ENCODE measurements at places on chromosomes 7 and 10.
A peak's percentile ranks its signal among the peaks of the same experiment; 100 is the strongest.

GRCh38 chr10:50551894-50552293, 71.9 kb downstream of the SGMS1 start:
- no peak for DNase-seq

DNA sequence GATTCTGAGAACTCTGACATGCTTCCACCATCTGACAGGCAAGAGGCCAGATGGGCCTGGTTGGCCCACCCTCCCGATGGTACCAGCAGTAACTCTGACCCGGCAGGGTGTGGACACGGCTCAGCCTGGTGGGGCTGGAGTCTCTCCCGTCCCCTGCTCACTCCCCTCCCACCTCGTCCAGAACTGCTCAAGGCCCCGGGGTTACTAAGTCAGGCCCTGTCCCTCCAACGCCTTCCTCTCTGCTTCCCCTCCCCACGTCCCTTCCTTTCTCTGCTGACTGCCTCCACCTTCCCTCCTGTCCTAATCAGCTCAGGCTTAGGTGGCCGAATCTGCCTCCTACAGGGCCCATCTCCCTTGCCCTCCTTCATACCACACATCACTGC, 12.5 kb downstream of the CALML5 start:
- DNase-seq: no peak

DNA sequence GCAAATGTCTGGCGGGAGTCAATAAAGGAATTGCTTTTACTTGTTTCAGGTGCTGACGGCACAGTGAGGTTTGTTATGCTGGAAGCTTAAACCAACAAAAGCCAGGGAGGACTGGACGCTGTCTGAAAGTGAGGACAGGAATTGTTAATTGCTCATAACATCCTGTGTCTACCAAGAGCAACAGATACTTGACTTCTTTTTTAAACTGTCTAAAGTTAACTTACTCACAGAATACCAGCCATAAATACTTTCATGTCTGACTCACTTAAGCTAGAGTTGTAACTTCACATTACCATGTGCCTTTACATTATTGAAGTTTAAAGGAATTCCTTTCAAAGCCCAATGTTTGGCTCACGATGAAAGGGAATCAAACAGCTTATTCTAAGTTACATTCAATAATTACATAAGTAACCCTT, 252.7 kb upstream of the SHH start:
- no peak for DNase-seq

DNA sequence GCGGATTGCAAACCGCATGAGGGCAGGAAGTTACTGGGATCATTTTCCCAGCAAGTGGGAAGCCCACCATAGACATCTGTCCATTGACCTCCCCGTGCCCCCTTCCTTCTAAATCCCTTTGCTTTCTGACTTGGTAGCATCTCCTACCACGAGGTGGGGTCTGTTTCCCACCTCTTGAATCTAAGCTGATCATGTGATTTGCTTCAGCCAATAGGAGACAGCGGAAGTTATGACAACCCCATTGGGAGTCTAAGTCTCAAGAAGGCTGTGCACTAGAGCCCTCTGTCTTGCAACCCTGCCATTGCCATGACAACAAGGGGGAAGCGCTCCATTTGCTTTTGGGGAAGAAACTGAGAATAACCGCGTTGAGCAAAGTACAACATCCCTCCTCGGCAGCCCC, 39.2 kb upstream of the CARD11 start:
- no peak for DNase-seq

DNA sequence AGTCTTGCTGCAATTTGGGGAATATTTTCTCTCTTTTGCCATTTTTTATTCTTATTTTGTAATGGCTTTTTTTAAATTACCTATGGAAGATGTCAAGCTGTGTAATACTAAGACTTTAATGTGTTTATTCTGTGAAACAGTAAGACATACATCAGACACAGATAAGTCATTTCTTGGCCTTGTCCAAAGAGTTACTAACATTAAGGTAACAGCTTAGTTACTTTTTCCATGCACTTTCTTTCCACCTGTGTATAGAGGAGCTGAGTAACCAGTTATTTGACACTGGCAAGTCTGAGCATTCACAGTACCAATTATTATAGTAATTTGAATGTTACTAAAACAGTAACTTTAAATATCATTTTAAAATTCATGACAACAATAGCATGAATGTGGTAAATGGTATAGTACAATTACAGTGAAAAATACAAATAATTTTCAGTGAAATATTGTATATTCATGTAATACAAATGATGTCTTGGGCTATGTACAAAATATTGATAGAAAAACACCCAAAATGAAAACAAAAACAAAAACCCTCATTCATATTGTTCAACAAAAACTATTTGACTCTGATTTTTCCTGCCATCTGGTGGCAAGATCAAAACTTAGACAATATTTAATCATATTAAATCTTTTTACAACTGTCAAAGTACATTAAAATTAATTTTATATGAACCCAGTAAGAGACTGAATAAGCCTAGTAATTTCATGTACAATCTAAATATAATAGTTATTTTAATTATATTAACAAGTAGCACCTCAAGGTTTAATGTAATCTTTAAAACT, 259.8 kb upstream of the SEMA3A start:
- no peak for DNase-seq

DNA sequence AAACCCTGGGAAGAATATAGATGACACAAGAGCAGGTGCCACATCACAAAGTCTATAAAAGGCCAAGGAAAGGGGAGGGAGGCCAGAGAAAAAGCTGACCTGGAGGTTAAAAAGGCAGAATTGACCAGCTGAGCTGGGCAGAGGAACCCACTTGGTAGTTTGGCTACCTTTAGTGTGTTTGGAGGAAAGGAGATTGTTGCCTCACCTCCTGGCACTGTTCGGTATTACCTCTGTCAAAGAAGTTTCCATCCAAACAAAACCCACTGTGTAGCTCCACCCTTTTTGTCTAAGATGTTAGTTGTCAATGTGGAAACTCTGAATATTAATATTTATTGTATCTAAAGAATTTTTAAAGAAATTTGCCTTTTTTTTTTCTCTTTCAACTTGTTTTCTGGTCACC, 23.4 kb downstream of the ENTPD7 start:
- no peak for DNase-seq

GRCh38 chr7:18638594-18639452, 143.3 kb downstream of the HDAC9 start:
- DNase-seq: no peak

DNA sequence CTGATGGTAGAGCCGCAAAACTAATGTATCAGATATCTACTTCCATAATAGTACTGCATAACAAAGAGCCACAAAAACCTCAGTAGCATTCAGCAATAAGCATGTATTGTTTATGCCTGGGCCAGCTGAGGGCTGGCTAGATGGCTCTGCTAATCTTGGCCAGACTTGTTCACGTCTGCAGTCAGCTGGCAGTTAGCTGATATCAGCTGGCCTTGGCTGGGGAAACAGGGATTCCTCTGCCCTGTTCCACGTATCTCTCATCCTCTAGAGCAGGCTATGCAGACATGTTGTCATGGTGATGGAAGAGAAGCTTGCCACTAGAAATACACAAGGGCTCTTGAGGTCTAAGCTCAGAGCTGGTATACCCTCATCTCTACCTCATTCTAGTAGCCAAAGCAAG, 62.9 kb downstream of the GRM8 start:
- peak; percentile 31 for DNase-seq

DNA sequence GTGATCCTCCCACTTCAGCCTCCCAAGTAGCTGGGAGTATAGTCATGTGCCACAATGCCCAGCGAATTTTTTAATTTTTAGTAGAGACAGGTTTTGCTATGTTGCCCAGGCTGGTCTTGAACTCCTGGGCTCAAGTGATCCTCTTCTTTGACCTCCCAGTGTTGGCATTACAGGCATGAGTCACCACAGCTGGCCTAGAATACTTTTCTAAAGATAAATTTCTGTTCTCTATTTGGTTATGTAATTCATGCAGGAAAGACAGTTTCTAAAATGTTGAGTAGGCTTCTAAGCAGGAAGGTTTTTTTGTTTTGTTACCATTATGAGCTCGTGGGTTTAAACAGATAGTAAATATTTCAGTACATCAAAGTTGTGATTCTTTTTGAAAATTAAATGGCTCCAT, 5.0 kb downstream of the RBAK start:
- DNase-seq: no peak

GRCh38 chr10:71837098-71837827, 13.8 kb downstream of the PSAP start:
- peak; percentile 75 for DNase-seq

DNA sequence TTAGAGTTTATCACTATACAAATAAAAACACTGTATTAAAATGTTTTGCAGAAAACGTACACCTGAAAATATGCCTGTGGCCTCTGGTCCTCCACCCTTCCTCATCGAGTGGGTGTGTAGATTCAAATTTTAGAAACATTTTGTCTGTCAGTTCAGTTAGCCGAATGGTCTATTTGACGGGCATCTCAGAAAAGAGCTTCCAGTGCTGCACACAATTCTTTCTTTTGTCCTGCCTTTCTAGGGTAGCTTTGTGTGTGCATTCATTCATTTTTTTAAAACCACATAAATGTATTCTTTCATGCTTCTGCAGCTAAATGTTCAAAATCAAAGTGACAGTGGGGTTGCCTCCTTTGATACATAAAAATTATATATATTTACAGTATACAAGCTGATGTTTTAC, 46.8 kb downstream of the GNAI1 start:
- no peak for DNase-seq

DNA sequence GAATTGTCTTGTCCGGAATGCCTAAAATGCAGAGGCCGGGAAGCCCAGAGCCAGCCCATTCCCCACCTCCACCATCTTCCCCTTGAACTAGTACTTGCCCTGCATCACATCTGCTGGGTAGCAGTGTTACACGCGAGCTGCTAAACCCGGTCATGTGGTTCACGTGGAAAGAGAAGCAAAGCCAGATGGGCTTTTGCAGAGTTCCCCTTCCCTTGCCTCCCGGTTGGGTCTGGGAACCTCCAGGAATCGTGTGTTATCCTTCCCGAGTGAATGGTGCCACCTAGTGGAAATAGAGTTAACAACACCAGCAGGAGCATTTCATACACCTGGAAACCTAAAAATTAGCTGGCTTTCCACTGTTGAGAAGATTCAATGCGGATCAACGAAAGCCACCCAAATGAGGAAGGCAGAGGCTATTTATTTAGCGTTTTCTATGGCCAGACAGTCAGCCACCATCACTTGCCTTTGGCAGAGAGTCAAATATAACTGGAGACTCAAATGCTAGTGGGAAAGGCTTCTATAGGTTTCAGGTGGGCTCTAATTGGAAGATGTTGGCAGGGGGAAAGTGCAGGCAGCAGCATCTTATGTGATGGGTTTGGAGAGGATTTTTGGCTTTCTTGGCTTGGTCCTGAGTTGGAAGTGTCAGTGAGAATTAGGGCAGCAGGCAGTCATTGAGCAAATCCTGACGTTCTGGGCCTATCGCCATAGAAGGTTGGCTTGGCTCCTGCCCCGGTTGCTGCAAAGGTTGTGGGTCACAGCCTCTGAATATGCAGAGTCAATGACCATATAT, 12.9 kb upstream of the DENND2A start:
- DNase-seq: peak; percentile 81

DNA sequence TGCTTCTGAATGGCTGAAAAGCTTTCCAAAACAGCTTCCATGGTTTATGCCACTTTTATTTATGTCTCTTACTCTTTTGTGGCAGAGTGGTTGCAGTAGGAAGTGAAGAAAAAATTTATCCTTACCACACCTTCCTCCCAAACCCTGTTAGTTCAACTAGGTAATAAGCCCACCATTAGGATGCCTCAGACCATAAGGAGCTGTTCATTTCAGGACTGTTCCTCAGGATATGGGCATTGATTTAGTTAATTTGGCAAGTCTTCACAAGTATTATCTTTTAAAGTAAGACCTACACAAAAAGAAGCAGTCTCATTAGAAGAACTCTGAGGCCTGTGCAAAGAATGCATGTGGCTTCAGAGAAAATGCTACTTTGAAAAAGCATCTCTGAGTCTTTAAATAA, 82.9 kb upstream of the PDLIM1 start:
- no peak for DNase-seq

DNA sequence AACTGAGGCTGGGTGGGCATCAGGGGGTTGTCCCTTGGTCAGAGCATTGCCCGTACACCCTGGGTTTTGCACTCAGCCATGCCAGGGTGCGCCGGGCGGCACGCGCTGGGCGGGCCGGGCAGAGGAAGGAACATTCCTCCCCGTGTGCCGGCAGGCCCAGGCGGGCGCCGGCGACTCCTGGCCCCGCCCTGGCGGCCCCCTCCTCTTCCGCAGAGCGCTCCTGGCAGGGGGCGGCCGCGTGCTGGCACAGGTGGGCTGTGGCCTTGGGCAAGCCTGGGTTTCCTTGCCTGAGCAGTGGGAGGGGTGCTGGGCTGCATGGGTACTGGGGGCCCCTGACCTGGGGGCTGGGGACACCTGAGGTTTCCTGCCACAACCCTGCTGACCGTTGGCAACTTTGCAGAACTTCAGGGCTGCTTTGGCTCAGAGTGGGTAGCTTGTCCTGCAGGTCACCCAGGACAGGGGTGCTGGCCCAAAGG, 3.9 kb downstream of the LFNG start:
- DNase-seq: no peak

DNA sequence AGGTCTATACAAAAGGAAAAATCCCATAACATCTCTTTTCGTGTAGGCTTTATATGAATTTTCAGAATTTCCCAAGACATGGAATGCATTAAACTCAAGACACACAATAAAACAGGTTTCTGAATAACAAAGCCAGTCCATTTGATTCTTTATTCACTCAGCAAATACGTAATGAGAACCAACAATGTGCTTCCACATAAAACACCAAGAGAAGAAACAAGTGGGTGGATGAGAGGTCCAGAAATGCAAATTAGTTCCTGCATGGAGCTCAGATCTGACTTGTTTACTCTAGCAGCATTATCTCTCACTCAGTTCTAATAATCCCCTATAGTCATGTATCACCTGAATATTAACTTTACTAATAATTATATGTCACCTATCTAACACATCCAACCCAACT, 249.5 kb downstream of the LRRTM3 start:
- DNase-seq: no peak

DNA sequence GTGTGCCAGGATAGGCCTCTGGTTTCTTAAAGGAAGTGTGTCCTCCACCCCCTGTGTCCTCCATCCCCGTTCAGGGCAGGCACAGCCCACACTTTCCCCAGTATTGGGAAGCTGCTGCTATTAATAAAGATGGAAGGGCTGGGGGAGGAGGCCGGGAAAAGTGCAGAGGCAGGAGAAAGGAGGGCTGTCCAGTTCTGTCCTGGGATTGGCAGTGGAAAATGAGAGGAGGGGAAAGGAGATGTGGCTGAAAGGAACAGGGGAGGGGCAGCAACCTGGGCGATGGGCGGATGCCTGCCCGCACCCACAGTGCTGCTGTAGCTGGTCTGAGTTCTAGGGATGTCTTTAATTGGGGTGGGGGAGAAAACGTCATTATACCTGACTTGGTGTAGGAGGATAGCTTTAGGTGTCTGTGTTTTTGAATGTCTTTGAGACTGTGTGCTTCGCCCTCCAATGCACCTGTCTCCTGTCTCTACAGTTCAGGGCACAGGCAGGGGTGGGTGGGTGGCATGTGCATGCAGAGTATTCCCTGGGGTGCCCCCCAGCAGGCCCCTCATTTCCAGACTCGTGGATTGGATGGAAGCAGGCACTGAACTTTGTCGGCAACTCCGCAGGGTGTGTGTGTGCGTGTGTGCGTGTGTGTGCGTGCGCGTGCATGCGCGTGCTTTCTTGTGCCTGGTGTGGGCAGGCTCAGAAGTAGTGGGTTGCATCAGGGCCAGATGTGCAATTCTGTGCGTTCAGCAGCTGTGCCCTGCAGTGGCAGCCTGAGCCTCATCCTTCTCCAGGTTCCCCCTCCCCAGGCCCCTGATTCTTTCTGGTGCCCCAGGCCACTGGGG, 2.5 kb downstream of the TRIM8 start:
- no peak for DNase-seq
